ENCODE measurements at places on chromosomes 5 and 9.

GRCh38 chr9:94168203-94169000 lies 84.1 kb downstream of the PTPDC1 start:
- no peak for DNase-seq

GRCh38 chr9:111572950-111573604 lies 26.4 kb downstream of the PTGR1 start:
- DNase-seq, result no peak

DNA sequence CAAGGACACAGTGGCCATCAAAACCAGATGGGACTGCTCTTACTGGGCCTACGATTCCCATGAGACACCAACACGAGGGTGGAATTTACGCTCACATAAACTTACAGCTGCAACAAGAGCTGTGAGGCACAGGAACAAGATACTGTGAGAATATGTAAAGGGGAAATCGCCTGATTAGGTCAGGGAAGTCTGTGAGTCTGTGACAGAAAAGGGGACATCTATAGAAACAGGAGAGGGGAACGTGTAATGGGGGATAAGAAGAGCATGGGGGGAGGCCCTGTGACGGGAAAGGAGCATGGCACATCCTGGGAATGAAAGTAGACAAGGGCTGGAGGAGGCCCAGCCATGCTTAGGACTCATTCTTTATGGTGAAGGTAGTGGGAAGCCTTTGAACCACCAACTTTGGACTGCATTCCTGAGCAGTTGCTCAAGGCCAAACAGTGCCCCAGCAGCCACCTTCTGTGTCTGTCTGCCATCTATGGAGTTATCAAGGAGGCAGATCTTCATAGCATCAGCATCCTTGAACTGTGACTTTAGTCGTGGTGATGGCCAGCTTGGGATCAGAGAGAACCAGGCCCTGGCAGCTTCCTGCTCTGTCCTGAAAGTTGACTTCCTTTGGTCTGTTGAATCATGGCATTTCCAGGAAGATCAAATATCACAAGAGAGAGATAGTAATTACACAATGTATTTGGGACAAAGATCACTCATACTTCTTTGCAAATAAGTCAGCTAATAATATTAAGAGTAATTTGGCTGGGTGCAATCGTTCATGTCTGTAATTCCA lies 87.9 kb upstream of the FAM169A start:
- DNase-seq, result no peak

DNA sequence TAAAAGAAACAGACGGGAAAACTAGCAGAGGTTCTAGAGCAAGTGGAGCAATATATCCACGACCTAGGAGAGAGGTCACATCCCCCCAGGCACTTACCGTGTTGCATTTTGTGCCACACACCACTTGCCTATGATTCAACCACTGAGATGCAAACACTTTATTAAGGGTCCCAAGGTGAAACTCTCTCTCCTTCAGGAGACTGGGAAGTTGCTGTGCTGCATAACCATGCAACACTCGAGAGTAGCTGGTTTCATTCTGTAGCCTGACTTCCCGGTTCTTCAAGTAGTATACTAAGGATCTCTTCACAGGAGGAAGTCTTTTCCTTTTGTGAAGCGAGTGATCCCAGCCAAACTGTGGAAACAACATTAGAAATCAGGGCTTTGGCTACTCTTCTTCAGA lies 1.6 kb downstream of the DCAF12 start:
- no peak for DNase-seq
